ENCODE measurements at places on chromosomes 3 and 15.

DNA sequence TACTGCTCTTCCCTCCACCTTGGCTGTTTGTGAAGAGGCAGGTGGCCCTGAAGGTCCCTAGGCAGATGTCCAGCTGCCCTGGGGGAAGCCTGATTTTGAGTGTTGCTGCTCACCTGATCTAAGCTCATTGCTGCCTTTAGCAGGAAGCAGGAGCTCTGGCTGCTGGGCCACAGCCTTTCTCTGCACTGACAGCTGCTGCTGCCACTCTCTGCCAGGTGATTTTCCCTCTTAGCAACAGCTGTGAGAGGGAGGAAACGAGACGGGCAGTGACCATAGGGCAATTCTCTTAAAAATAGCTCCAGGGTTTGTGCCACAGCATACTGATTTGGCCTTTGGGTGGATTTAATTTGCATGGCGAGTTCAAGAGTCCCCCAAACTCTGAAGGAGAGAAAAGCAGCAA is 415.8 kb upstream of the SEMA6D start:
- DNase-seq: no peak

GRCh38 chr3:158522221-158523136 is 48.5 kb upstream of the MLF1 start:
- DNase-seq: peak; percentile 72

DNA sequence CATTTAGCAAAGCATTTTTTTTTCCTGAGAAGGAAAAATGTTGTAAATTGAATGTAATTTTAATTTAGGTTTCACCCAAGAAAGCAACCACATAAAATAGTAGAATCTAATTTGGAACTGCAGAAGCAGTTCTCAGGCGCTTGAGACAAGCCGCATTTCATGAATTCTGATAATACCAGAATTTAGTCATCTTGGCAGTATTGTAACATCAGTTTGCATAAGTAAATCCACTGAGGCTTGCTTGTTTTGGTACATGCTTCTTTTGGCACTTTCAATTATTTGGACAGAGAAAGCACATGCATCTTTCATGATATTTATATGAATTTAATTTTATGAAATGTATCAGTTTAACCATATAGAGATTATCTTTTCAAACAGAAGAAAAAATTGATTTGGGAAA is 389.7 kb upstream of the ROBO1 start:
- no peak for DNase-seq

DNA sequence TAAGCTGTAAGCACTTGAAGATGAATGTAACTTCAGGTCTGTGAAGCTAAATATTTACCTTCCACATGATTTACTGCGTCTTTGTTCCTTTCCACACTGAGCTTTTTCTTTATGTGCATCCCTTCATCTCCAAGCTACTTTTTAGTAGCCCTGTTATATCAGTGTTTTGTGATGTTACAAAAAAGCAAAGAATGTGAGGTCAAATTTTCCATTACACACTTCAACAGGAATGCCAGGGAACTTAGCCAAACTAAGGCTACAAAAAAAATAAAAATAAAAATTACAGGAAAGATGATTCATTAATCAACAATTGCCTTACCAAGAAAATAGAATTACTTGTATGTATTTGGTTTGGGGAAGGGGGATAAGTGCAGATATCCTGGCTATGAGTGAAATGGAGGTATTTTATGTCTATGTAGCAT is 73.0 kb downstream of the FILIP1L start:
- DNase-seq: peak; percentile 73

DNA sequence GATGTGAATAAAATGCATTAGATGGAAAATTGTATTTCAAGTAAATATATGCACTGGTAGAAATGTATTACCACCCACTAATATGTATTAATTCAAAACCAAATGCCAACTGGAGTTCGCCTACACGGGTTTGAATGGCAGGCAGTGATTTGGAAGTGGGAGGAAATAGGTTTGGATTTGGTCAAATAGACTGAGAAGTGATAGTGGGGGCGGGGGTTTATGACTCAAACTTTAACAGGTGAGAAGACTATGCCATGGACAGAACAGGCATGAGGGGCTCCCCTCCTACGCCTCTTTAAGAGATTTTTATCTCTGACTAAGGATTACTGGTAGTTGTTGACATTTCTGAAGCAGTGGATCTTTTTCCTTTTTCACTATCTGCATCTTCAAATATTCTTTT is 677.8 kb downstream of the NTRK3 start:
- DNase-seq: no peak

DNA sequence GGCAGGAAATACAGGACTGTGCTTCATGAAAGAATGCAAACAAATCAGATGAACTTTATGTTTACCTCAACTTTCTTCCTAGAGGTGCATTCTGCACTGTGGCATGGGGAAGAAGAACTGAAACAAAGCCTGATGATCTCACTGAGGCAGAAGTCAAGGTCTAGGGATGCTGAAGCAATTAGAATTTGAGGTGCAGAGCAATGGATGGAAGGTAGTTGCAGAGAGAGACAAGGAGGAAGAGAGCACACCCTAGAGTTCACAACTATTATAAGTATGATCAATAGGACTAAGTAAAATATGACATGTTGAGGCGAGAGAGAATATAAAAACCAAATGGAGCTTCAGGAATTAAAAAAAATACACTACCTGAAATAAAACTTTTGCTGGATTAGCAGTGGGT is 420.1 kb downstream of the EDEM1 start:
- no peak for DNase-seq

GRCh38 chr15:29713784-29714183 is 108.5 kb downstream of the TJP1 start:
- no peak for DNase-seq

DNA sequence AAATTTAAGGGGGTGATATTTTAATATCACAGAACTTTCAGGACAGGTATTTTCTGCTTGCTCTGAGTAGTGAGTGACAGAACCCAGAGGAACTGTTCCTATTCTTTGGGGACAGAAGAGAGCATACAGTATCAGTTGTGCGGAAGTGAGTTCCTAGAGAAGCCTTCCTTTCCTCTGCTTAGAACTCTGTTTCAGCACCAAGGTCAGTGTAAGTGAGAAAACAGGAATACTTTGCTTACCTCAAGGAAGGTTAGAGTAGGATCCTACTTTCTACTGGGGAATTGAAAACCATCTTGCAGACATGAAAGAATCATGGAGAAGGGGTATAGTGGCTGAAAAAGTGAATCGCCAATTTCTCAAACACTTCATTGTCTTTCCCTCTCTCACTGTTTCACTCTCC is 542.4 kb downstream of the SQOR start:
- no peak for DNase-seq

- DNase-seq: no peak
Measured at GRCh38 chr15:74303741-74304309, 63.6 kb downstream of the CYP11A1 start.

- DNase-seq: no peak
Measured at GRCh38 chr3:186459108-186459467, 85.1 kb downstream of the CRYGS start.

DNA sequence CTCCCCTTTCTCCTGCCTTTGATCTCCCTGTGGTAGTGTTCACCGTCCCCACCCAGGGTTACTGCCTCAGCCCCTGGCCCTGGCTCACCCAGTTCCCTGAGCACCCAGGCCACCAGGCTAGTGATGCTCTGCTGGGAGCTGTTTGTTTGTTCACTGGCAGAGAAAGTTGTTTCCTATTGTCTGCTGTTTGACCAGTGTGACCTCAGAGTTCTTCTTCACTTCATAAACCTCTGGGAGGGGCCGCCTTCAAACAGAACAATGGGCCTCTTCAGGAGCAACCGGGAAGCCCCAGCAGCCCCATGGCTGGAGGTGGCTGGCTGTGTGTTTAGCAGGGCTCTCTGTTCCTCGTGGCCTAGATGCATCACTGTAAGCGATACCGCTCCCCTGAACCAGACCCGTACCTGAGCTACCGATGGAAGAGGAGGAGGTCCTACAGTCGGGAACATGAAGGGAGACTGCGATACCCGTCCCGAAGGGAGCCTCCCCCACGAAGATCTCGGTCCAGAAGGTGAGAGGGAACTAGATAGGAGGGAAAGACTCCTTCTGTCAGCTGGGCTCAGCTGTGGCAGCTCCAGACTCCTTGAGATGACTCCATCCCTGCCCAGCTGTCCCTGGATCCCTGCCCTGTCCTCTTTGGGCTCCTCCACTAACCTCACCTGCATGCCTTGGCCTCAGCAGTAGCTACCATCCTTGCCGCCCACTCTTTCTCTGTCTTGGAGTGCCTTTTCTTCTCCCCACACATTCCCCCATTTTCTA is 3.4 kb downstream of the CLK3 start:
- DNase-seq: no peak

DNA sequence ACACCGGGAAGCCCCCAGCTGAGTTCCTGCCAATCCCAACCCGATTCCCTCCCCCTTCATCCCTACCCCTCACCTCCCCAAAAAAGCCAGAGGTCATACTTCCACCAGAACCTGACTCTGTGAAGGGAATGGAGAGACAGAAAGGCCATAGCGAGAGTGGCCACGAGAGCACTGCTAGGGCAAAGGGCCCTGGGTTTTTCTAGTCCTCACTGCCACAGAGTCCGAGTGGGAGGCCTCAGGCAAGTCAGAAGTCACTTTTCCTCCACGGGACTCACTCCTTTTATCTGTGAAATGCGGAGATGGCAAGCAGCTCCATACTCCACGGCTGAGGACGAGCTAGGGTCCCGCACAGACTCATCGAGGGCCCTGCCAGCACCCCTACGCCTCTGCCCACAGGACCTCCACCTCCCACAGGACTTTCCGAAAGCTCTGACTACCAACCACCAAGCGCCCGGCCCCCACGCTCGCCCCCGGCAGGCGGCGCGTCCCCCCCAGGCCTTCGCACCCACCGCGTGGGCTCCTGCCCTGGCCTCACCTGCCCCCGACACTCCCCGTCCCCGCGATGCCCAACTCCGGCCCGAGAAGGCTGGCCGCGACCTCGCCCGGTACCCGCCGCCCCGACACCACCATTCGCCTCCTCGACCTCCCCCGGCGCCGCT is 792 bp downstream of the ATP13A3 start:
- no peak for DNase-seq

DNA sequence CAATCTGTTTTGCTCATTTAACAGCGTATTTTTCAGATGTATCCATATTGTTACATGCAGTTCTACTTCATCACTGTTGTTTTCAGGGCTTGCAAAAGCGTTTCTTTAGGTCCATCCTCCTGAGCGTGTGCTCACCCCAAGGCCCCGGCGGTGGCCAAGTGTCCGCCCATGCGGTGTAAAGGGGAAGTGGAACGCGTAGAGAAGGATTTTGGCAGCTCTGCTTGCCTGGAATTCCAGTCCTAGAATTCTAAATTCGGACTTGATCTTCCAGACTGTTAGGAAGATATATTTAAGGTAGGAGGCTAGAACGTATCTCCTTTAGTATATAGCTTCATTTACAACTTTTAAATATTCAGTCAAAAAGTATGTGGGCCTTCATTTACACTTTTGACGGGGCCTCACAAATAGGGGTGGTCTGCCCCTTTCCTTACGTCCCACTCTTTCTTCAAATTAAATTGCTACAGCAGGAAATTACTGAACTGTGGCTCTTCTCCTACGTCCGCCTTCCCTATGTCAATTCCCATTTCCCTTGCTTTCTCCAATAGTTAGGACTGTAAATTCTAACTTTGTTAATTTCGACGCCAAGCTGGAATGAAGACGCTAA is 609 bp upstream of the TBC1D23 start:
- no peak for DNase-seq

DNA sequence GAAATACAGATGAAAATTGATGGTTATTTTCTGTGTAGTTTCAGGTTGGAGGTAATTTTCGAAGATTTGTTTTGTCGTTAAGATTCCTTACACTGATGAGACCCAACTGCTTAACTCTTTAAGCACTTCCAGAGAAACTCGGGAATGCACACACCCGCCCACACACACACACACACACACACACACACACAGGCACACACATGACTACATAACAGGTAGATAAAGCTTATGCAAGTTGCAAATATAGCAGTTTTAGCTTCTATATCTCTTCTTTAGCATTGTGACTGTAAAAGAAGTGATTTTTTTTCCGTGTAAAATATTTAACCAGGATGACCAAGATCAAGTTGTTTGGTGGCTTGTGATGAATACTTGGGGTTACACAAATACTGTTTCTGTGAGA is 294.9 kb upstream of the NR2F2 start:
- DNase-seq: no peak

DNA sequence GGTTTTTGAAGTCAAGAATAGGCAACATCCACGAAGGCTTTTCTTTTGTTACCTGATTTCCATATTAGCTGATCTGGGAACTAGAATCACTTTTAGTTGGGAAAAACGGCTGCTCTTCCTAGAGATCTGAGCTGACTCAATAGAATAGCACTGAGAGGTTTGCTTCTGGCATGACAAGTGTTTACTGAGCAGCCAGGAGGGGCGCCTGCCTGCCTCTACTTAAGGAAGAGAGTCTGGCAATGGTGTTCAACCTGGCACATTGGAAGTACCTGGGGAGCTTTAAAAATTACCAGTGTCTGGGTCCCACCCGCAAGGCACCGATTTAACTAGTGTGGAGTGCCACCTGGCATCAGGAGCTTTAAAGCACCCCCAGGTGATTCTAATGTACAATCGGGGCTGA is 34.4 kb downstream of the FAM43A start:
- no peak for DNase-seq

GRCh38 chr3:79086514-79086913 is 681.3 kb downstream of the ROBO1 start:
- DNase-seq: peak; percentile 9

DNA sequence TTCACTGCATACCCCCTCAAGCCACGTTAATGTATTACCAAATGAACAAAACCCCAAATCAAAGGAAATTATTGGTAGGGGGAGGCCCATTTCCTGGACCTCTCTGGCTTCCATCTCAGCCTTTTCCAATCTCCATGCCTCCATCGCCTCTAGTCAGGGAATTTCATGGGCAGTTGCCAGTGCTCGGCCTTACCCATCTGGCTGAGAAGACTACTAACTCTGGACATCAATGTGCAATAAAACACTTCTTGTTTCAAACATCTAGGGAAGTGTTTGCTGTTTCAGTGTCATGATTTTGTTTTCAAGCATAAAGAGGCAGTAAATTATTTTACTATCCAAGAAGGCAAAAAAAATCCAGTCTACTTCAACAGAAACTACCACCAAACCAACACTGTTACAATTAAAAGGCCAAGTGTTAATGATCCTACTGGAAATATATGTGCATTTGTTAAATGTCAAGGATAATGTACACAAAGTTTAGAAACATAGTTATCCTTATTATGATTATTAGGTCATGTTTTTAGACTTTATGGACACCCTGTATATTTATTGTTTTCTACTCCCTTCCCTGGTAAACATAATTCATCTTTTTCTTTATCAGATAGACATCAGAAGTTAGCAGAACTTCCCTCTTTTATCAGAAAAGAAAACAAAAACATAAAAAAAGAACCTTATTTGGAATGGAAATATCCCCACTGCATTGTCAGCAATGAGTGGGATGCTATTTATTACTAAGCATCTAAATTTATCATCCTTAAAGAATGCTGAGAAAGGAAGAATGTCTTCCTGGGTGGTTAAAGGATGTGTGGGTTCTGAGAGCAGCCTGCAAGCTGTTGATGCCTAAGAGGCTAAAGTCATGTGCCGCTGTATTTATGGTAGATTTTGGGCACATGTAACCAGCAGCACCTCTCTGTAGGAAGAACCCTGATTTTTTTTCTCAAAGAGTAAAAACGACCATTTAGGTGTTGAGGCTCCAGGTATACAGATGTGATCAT is 15.2 kb downstream of the LDHAL6B start:
- peak; percentile 50 for DNase-seq
